ENCODE measurements at places on chromosomes 16 and 17.

GRCh38 chr17:17931159-17931558 lies 41.0 kb downstream of the TOM1L2 start:
- DNase-seq, result no peak

DNA sequence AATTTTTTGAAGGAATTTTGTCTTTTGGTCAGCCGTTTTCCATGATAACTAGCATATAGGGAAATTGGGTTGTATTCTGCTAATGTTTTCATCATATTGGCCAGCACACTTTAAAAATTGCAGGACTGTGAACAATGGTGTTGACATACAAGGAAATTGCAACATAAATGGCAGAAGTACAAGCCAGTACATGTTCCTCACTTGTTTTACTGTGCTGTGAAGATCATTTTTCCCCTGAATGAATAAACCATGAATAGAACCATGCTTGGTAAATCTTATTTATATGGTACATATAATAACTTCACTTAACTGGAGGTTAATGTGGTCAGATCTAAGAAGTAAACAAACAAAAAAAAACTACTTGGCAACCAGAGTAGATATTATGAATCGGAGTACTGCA lies 22.8 kb downstream of the OMG start:
- DNase-seq, result no peak

GRCh38 chr17:17959520-17960361 lies 12.5 kb downstream of the TOM1L2 start:
- DNase-seq, result no peak

GRCh38 chr17:62644487-62645173 lies 17.2 kb downstream of the MRC2 start:
- DNase-seq, result no peak

DNA sequence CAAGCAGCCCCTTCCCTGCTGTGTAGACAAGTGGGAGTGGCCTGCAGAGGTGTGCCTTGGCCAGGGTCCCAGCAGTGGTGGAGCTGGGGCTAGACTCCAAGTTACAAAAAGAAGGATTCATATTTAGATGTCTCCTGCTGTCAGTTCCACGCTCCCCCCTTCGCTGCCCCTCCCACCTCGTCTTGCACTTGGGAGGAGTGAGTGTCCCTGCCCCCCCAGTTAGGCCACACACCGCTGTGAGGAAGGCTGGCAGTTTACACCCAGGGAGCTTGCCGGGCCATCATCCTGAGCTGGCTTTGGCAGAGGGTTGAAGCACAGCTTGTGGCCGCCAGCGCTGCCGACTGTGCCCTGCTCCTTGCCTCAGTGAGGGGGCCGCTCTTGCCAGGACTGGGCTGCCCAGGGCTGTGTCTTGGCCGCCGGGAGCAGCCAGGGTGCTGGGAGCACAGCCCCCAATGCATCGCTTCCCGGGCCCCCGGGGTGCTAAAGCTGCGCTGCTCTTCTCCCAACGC lies 44.3 kb downstream of the ELAC2 start:
- no peak for DNase-seq

- no peak for DNase-seq
Observed at GRCh38 chr16:8753416-8754054, 43.9 kb downstream of the TMEM186 start.

DNA sequence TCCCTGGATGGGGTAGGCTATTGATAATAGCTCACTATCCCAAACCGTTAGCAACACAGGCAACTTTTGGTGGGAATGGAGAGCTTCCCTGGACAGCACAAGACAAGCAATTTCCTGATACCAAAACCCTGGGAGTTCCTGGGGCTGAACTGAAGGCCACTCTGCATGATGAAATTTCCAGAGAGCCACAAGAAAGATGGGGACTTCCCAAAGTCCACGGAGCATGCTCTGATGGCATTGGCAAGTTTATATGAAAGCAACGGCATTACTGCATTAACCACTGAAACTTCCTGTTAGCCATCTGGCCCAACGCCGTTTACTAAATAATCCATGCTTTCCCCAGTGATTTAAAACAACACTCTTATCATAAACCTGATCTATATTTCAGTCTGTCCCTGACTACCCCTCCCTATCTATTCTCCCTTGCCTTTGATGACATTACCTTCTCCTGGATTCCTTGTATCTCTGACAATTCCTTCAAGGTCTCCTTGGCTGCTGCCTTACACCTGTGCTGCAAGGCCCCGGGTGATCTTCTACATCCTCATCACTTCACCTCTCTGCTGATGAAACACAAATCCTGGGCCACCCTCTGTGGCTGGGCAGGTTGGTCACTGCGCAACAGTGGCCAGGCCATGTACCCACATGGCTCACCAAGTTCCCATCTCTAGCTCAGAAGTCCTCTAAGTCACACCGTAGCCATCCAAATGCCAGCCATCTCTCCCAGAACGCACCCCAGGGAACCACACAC lies 108.5 kb upstream of the RCVRN start:
- DNase-seq, result no peak

DNA sequence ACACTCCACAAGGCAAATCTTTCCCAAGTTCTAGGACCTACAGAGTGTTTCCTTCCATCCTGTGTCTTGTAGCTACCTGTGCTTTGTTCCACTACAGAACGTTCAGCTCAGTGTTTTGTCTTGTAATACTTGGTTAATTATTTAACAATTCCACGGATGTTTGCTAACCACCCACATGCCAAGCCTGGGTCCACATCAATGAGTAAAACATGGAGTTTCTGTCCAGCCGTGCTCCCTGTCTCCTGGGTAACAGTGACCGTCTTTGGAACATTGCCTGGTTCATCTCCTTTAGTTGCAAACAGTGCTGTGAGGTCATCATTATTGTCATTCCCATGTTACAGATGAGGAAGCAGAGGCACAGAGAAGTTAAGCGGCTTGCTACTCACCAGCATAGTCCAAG lies 41.3 kb downstream of the IRF8 start:
- DNase-seq, result no peak

- no peak for DNase-seq
Observed at GRCh38 chr17:54623746-54624145, 276.9 kb upstream of the TOM1L1 start.

- no peak for DNase-seq
Observed at GRCh38 chr17:71251951-71252350, 868.9 kb upstream of the SOX9 start.

DNA sequence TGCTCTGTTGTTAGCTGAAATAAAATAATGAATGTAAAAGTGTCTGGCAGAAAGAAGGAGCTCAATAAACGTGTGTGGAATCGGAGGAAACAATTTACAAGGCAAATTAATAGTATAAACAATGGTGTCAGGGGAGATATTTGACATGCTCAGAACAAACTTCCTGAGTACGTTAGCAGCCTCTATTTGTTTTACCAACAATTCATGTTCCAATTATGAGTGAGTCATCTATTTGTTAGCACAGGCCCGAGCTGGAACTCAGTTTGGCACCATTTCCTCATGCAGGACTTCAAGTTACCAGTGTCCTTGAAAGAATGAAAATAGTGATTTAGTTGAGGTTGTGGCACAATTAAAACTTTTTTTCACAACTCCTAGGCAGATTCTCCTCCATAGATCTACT lies 9.1 kb downstream of the ASIC2 start:
- DNase-seq, result no peak

- DNase-seq, result no peak
Observed at GRCh38 chr17:50642722-50643656, 8.3 kb downstream of the ABCC3 start.

- DNase-seq, result no peak
Observed at GRCh38 chr17:40614431-40615067, 33.1 kb downstream of the SMARCE1 start.

DNA sequence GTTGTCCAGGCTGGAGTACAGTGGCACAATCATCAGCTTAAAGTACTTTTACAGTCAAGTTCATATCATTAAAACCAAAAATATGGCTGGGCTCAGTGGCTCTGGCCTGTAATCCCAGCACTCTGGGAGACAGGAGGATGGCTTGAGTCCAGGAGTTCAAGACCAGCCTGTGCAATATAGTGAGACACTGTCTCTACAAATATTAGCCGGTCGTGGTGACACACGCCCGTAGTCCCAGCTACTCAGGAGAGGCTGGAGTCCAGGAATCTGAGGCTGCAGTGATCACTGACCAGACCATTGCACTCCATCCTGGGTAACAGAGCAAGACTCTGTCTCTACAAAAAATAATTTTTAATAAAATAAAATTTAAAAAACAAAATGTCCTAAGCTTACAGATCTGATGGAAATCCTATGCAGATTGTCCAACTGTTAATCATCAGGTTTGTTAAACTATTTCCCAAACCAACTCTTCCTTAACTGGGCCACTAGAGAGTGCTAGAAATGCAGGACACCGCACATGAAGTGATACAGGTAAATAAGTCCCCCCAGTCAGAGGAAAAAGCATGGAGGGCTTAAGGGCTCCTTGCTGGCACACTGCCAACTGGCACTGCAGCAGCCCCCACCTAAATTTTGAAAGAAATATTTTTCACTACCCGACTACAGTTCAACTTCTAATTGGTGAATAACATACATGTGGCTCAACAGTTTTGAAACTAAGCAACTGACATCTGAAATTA lies 2.8 kb downstream of the USP22 start:
- peak; percentile 14 for DNase-seq

GRCh38 chr17:68468788-68469187 lies 11.5 kb upstream of the WIPI1 start:
- DNase-seq, result no peak

DNA sequence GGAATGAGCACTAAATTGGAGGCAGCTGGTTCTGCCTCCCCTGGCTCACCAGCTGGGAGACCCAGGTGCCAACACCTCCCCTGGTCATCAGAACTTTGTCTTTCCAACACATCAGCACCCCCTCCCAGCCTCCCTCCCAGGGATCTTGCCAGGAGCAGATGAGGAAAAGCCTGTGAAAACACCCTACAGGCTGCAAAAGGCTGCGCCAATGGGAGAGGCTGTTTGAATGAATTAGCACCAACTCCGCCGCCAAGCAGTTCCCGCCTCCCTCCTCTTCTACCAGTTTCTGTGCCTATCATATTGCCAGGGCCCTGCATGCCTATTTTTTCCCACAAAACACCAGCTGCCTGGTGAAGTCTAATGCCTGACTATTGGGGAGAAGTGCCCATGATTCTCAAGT lies 137.0 kb downstream of the AIPL1 start:
- DNase-seq, result no peak

DNA sequence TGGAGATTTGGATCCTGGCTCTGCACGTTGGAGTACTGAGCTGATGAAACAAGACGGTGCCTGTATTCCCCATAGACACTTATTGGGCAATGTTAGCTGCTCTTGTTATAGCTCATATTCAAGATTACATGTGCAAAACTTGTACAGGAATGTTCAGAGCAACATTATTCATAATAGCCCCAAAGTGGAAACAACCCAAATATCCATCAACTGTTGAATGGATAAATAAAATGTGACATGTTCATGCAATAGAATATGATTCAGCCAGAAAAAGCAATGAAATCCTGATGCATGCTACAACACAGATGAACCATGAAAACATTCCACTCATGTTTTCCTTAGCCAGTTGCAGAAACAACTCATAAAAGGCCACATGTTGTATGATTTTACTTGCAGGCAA lies 5.7 kb upstream of the SDR42E1 start:
- DNase-seq, result no peak

Measured in activated CD4-positive, alpha-beta T cell treated with anti-CD3 and anti-CD28 coated beads, Interleukin-2, amount 50 U/mL, for 4 hours (primary cell).